ENCODE measurements at places on chromosomes 4 and X. TPM values are rescaled to one million over a fixed set of nuclear protein-coding genes. Genes with fewer than 3 reads are reported as not detected.

DNA sequence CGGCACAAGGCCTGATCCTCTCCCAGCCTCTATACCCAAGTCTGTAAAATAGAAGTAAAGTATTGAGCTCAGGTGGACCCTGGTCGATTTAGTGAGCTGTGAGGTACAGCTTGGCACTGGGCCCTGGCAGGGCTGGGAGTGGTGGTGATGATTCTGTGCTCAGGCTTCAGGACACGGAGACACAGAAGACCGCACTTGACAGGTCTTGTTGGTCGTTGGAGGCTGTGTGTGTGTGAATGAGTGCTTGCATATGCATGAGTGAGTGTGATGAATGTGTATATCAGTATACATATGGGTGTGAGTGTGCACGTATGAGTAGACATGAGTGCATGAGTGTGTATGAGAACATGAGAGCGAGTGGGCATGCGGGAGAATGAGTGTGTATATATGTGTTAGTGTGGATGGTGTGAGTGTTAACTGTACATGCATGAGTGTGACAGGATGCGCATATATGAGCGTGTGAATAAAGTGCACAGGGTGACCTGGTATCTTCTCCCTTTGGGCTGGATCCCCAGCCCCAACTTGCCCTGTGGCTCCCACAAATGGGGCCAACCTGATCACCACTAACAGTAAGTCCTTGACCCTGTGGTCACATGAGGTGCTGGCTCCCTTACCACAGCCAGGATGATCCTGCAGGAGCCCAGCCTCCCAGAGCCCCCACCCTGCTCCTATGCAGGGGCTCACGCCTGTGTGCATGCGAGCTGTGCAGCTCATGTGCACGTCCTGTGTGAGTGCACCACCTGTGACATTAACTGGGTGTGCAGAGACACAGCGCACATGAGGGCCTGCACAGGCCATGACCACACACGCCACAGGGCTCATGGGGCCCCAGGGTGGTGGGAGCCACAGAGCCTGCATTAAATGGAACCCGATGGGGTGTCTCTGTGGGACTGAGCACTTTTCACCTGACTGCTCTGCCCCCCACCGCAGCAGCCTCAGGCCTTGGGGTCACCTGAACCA, 20.8 kb downstream of the SH3BP2 start:
- no peak for DNase-seq

DNA sequence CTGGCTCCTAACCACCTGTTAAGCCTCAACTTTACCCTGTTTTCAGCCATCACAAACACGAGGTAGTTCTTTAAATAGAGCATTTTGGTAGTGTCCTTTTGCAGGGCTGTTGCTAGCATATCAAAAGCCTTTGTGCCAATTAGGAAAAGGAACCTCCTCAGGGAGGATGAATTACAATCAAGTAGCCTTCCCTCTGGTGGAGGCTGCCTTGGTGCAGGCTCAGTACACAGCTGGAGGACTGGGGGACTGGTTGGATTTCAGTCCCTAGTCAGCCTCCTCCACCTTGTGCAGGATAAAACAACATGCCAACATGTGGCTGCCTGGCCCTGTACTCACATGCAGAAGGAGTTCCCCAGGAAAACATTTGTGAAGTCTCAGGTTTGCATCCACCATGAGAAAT, 53.1 kb downstream of the RASGEF1B start:
- no peak for DNase-seq

- no peak for DNase-seq
Observed at GRCh38 chr4:66555301-66555700, 885.0 kb upstream of the EPHA5 start.

- DNase-seq, result no peak
Observed at GRCh38 chrX:12912791-12913482, 6.5 kb downstream of the TLR8 start.

GRCh38 chr4:4256799-4257198, 8.8 kb upstream of the TMEM128 start:
- no peak for DNase-seq

DNA sequence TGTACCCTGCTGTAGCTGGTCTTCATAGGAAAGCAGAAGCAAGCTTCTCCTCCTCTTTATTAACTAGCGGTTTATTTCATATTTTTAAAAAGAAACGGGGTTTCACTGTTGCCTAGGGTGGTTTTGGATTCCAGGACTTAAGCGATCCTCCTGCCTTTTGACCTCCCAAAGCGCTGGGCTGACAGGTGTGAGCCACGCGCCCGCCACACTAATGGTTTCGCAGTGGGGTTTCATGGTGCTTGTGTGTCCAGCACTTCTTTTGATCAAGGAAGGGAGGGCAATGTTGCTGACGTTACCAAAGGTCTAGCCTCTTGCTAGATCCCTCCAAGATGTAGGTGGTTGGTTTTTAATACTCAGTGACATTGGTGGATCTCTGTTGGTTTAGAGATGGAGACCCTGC, 1.4 kb downstream of the MAEA start:
- DNase-seq, result no peak

DNA sequence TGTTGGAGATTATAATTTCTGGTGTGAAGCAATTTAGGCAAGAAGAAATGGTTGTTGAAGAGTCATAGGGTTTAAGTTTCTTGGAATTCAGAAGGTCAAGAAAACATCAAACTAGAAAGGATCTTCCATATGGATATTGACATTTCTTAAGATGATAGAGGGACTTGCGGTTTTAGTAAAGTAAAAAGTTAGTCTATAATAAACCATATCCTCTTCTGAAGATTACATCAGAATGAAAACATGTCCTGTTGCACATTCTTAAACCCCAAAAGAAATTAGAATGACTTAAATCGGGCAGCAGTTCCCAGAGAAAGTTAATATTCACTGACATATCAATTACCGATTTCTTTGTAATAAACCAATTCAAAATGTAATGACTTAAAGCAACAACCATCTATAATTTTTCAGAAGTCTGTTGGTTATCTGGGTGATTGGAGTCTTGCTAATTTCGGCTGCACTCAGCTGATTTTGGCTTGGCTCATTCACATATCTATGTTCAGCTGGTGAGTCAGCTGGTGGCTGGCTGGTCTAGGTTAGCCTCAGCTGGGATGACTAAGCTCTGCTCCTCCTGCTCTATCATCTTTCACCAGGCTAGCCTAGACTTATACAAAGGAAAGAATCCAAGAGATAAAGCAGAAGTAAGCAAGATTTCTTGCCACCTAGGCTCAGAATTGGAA, 24.4 kb upstream of the DYNLT3 start:
- no peak for DNase-seq

- DNase-seq, result no peak
Observed at GRCh38 chr4:164949448-164950143, 27.9 kb downstream of the TRIM61 start.

GRCh38 chrX:109954955-109955354, 48.0 kb upstream of the TMEM164 start:
- DNase-seq, result no peak

DNA sequence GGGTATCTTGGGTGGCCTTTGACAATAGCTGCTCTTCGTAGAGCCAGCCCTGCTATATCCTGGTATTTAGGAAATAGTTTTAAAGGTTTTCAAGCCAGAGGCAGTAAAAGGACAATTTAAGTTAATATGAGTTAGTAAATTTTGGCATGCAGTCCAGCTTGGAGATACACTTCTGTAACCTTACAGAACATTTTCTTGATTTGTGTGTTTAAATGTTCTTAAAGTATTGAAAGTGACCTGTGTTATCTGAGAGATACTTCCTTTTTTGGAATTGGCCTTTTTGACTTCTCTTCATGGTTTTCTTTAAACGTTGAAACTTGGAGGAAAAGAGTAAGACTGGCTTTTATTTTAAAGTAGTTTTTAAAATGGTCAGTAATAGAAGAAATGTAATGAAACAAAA, 25.5 kb downstream of the PDLIM5 start:
- DNase-seq, result no peak

GRCh38 chr4:182768838-182769237, 148.3 kb downstream of the DCTD start:
- no peak for DNase-seq

DNA sequence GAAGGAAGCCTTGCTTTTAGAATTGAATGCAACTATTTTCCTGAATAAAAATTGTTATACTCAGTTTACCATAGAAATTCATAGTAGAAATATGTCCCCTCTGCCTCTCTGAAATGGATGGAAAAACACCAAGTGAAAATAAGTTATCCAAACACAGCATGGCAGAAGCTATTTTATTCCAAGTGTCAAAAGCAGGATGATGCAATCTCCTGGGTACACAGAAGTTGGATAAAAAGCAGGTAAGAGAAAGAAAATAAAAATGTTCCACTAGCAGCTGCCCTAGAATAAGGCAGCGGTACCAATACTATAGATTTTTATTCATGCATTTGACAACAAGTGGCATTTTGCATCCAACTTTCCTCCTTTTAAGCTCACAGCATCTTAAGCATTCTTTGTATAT, 89.0 kb upstream of the TENT5D start:
- no peak for DNase-seq

GRCh38 chr4:134215620-134216344, 14.2 kb upstream of the PABPC4L start:
- no peak for DNase-seq

- no peak for DNase-seq
Observed at GRCh38 chr4:146381263-146381872, 140.4 kb downstream of the SLC10A7 start.

DNA sequence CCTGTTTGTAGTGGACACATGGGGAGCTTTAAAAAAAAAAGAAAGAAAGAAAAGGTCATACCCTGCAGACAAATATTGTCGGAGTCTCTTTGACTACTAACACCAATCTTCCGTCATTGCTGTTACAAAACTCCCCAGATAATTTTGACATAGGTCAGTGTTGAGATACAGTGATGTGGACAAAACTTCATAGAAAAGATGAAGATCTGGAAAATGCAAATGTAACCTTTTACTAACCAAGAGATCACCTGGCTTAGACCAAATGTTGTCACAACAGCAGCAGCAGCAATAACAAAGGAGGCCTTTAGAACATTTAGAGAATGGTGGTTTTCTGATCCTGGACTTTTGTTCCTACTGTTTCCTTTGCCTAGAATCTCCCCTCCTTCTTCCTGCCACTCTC, 8.1 kb upstream of the COMMD8 start:
- no peak for DNase-seq

DNA sequence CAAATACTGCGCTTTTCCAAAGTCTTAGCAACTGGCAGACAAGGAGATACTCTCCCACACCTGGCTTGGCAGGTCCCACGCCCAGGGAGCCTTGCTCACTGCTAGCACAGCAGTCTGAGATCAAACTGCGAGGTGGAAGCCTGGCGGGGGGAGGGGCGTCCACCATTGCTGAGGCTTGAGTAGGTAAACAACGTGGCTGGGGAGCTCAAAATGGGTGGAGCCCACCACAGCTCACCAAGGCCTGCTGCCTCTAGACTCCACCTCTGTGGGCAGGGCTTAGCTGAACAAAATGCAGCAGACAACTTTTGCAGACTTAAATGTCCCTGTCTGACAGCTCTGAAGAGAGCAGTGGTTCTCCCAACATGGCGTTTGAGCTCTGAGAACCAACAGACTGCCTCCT, 23.0 kb upstream of the NFKB1 start:
- no peak for DNase-seq

DNA sequence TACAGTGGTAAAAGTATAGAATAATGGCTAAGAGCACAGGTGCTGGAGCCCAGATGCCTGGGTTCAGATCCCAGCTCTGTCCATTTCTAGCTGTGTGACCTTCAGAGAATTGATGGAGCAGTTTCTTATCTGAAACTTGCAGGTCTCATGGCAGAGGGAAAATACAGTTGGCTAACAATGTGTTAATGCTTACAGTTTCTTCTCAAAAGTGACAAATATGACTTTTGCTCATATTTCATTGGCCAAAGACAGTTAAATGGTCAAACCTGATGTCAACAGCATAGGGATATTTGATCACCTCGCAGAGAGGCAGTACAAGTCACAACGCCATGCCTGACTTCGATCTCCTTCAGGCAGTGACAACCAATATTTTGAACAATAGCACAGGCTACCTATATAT, 60.2 kb upstream of the LCORL start:
- no peak for DNase-seq

GRCh38 chr4:176792326-176793059, at the start of gene VEGFC:
Gene VEGFC, minus strand, starts transcription at chr4:176792922. Its CDS starts 611 bp downstream, at chr4:176792311.
- DNase-seq, result no peak

GRCh38 chrX:154661899-154662298, 8.5 kb upstream of the CTAG2 start:
- no peak for DNase-seq

DNA sequence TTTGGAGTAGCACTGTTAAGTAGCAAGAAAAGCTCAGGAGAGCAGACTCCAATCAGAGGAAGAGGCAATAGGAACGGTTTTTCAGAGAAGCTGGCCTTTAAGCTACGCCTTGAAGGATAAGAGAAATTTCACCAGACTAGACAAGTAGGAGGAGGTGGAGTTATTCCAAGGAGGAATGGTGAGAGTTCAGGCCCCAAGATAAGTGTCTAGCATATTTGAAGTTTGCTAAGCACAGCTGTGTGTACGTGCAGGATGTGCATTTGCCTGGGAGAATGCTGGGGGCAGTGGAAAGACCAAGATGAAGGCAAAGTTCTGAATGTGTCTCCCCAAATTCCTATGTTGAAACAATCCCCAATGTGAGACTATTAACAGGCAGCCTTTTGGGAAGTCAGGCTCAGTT, 91.6 kb downstream of the SOWAHB start:
- no peak for DNase-seq

- no peak for DNase-seq
Observed at GRCh38 chrX:49930039-49930438, 7.6 kb downstream of the CLCN5 start.

DNA sequence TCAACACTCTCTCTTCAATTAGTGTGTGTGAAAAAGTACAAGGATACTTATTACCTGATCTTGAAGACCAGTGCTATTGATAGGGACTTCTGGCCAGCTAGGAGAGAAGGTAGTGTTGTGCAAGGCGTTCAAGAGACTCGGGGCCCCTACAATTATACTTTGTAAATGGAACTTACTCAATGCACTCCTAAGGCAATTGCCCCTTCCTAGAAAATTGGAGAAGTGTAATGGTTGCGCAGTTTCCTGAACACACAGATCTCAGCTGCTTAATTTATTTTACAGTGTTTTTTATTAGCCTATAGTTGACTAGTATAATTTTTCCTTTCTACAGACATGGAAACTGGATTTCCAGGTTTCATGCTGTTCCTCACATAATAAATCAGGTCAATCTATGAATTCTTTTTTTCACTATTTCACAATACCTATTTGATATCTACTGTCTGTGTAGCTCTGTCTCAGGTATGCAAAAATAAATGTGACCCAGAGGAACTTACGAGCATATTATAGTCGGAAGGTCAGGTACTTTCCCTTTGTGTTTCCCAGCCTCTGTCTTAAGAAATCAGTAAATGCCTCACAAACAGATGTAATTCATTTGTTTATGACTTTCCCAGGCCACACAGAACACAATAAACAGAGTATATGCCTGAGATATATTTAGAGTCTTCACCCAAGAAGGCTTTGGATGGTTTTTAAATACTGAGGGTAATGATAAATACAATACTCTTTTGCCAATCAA, 89.1 kb upstream of the TET2 start:
- DNase-seq, result no peak

- no peak for DNase-seq
Observed at GRCh38 chr4:150679765-150680343, 97.9 kb downstream of the MAB21L2 start.

The DIPK2B gene
- total RNA-seq, result 9.8 TPM

The SPANXN3 gene
- total RNA-seq, result not detected

The HTR2C gene
- total RNA-seq, result not detected

The USP9X gene
- 119 TPM for total RNA-seq

The XKRX gene
- total RNA-seq, result not detected

The CABS1 gene
- total RNA-seq, result not detected

The AADAT gene
- total RNA-seq, result 3.9 TPM

The USP17L28 gene
- total RNA-seq, result not detected

The SYNPO2 gene
- total RNA-seq, result 33.9 TPM

Measured in omental fat pad (tissue), 4 donors.